ENCODE measurements at places on chromosomes 5 and 9.

DNA sequence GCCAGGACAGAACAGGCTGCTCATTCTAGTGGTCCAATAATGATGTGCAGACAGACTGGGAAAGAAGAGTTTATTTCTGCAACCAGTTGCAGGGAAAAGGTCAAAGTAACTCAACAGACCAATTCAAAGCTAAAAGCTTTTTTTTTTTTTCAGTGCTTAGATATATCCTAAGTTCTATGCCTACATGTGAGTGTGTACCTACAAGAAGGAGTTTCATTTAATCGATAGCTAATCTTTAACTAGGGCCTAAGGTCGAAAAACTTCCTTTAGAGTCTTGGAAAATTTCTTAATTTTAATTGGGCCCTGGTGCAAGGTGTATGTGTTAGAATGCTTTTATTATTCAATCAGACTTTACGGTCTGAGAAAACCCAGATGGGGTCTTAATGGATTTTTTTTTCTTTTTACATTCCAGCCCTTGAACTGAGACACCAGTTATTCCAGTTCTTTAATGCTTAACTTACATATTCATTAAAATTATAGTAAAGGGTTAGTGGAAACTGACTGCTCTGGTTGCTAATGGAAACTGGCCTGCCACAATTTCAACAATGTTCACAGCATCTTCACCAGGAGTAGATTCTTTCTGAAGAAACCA lies 365.3 kb downstream of the MTRR start:
- no peak for DNase-seq

- no peak for DNase-seq
These were observed 4.5 kb downstream of the NFX1 start for GRCh38 chr9:33294670-33295432.

GRCh38 chr5:140242099-140242498 lies 60.8 kb downstream of the PFDN1 start:
- no peak for DNase-seq

DNA sequence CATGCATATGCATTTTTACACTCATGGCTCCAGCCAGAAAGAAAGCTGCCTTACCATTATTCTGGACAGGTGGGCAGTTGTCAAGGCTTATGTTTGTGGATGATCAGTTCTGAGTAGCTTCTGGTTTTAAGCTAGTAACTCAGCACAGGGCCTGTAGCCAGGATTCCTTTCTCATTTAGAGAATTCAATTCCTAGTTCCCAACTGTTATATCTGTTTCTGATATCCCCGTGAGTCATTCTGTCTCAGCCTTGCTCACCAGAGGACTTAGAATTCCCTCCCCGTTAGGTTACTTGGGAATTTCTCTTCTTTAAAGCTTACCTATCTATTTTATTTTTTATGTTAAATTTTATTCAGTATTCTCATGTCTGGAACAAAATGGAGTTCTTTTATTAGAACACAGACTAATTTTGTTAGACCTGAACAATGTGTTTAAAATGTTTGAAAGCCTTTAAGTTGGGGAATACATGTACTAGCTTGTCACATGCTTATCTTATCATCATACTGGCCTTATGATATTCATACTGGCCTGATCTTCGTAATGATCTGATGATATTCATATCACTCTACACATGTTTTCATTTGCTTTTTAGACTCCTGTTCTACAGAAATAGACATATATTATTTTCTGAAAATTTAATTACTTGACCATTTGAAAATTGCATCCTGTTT lies 47.1 kb downstream of the CAST start:
- DNase-seq = peak; percentile 80

- DNase-seq = peak; percentile 85
These were observed at the start of gene ZFR for GRCh38 chr5:32444431-32445286. Gene ZFR (minus strand): TSS chr5:32444740. CDS start chr5:32444658, 82 bp downstream.

- DNase-seq = no peak
These were observed 1.1 kb upstream of the IRF1 start for GRCh38 chr5:132491368-132492364.

DNA sequence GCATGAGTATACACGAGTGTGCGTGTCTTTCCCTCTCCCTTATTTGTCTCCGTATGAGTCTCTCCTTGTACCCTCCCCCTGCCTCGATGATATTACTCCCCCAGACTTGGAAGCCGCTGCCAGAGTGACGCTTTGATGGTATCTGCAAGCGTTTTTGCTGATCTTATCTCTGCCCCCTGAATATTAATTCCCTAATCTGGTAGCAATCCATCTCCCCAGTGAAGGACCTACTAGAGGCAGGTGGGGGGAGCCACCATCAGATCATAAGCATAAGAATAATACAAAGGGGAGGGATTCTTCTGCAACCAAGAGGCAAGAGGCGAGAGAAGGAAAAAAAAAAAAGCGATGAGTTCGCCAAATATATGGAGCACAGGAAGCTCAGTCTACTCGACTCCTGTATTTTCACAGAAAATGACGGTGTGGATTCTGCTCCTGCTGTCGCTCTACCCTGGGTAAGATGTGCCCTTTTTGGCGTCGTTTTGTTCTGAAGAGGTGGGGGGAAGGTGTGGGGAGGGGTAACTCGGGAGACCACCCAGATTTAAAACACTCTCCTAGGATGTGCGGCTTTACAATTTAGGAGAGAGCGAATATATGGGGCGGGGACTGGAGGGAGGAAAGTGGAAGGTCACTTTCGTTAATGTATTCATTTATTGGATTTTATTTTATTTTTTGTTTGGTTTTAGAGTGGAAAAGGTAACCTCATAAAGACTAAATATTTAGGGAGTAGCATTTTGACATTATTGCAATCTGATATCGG lies at the start of gene GABRG2:
Gene GABRG2 (plus strand): TSS at position 119 of the 757 bp plus-strand sequence. CDS start 227 bp downstream, at position 346.
- DNase-seq = no peak

DNA sequence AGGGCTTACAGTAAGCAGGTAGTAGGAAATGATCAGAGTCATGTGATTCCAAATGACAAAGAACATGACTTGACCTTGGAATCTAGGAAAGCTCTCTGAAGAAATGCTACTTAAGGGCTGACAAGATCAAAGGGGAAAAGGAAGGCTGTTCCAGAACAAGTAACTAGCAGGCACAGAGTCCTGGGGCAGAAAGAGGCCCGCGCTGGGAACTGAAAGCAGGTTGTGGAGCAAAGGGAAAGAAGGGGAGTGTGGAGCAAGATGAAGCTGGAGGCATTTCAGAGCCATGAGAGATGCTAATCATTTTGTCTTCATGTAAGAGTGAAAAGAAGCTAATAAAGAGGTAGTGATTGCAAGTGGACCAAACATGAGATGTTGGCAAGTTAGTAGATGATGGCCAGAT lies 397.5 kb downstream of the DTWD2 start:
- DNase-seq = no peak

DNA sequence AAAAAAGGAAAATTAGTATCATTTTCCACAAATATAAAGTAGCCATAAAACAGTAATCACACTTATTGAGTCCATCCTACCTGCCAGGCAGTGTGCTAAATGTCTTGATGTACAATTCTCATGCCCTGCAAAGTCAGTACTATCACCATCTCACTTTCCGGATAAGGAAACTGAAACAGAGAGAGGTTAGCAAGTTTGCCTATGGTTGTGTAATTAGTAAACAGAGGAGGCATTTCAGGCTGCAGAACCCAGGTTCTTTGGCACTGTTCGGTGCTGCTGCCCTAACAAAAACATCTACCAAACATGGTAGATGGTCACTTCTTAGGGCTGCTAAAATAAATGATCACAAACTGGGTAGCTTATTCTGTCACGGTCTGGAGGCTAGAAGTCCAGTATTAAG lies 22.6 kb downstream of the PLAC8L1 start:
- DNase-seq = no peak

GRCh38 chr9:70256123-70256551 lies 2.6 kb upstream of the SMC5 start:
- peak; percentile 93 for DNase-seq

DNA sequence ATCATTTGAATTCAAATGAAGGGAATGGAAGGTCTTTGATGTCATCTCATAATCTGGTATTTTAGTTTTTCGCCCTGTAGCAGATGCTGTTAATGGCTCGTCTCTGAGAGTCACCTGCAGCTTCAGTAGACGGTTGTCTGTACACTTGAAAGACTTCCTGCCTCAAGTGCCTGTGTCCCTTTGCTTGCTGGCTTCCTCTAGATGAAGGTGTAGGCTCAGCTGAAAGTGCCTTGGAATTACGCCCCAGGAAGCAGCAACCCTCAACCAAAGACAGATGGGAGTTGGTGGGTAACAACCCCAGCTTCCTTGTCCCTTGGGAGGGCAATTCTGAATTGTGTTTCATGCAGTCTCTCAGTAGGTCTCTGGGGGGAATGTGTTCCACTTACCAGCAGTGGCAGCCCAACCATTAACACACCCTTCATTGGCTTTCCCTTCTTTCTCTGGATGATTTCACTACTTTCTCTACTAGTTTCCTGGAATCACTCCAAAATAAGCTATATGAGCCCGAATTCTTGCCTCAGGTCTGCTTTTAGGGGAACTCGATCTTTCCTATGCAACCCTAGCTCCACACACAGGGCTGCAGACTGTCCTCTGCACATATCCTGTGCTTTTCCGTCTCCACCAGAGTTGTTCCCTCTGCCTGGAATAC lies 395.6 kb downstream of the DMAC1 start:
- no peak for DNase-seq

DNA sequence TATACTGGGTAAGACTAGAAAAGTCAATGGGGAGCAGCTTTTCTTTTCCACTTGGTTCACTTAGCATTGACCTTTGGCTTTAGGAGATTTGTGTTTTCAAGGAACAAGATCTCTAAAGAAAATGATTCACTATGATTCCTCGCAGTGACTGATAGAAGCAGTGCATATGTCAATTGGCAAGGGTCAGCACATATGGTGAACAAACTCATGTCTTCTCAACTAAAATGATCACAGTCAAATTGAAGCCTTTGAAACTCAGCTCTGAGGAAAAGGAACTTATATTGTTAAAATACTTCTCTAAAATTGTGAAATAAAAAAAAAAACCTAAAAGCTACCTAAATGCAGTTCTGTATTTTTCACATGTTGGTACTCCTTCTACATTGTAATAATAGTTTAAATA lies 43.2 kb upstream of the IL7R start:
- no peak for DNase-seq

- DNase-seq = peak; percentile 34
These were observed 1920.3 kb upstream of the WWC1 start for GRCh38 chr5:166370928-166371690.

GRCh38 chr5:163731256-163731655 lies 225.8 kb downstream of the MAT2B start:
- no peak for DNase-seq

- peak; percentile 60 for DNase-seq
These were observed 50.1 kb upstream of the POU5F2 start for GRCh38 chr5:93791518-93791972.

GRCh38 chr5:163941079-163941478 lies 435.7 kb downstream of the MAT2B start:
- DNase-seq = no peak

GRCh38 chr5:129899454-129899853 lies 4.8 kb upstream of the CHSY3 start:
- peak; percentile 37 for DNase-seq

- no peak for DNase-seq
These were observed 17.3 kb downstream of the EQTN start for GRCh38 chr9:27279611-27280010.
